ENCODE measurements at places on chromosomes 12 and 14.

- DNase-seq: no peak
Observed at GRCh38 chr14:75672605-75673192, 11.7 kb downstream of the TTLL5 start.

DNA sequence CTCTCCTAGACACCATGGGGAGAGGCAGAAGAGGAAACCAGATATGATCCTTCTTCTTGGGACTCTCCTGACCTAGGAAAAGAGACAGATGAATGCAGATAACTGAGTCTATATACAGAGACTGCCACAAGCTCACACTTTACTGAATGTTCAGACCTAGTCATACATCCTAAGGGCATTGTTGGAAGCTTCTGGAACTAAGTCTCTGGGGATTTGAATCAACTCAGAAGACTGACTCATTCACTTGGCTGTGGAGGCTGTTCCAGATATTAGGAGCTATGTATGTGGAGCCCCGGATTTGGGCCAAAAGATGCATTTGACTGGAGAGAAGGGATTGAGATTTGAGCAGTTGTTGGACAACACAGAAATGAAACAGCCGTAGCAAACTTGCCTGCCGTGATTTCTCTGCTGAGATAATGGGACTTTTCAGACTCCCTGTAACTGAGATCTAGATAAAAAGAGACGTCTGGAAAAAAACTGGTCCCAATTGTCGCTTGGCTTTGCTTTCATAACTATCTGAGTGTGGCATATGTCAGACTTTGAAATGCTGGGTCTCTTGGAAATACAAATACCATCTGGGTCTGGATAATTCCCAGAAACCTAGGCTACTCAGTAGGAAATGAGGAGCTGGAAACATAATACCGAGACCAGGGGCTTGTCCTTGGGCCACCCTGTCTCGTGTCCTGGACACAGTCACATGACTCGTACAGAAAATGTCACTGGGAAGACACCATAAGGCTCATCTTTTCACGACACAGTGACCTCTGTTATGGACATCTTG lies 396.8 kb downstream of the NUAK1 start:
- DNase-seq: no peak

- DNase-seq: no peak
Observed at GRCh38 chr12:103333676-103334075, 162.1 kb downstream of the C12orf42 start.

DNA sequence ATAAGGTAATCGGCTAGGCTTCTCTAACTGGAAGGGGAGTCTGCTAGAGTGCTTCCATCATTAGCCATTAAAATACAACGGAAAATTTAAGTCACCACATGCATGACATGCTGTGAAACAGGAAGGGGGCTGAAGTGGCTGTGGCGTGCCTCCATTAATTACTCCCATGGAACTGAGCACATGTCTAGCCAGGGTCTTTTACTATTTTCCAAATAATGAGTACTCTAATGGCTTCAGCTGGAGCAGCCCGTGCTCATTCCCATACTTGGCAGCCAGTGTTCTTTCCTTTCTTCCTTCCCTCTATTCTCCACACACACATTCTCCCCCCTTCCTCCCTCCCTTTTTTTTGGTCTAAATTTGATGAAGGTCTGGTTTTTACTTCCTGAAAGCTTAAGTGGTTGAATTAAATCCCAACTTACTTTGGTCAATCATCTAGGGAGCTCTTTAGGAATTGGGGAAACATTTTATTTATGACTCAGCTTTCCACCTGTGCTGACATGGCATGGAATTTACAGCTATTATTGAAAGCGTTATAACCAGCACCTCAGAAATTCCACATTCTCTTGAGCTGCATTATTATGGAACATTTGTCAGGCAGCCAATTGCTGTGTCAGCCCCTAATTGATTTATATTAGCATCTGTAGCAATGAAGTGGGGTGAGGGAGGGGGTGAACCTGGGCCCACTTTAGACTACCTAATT lies 72.3 kb downstream of the LRIG3 start:
- no peak for DNase-seq

GRCh38 chr12:31479516-31480210 lies 111.3 kb downstream of the DENND5B start:
- DNase-seq: no peak

DNA sequence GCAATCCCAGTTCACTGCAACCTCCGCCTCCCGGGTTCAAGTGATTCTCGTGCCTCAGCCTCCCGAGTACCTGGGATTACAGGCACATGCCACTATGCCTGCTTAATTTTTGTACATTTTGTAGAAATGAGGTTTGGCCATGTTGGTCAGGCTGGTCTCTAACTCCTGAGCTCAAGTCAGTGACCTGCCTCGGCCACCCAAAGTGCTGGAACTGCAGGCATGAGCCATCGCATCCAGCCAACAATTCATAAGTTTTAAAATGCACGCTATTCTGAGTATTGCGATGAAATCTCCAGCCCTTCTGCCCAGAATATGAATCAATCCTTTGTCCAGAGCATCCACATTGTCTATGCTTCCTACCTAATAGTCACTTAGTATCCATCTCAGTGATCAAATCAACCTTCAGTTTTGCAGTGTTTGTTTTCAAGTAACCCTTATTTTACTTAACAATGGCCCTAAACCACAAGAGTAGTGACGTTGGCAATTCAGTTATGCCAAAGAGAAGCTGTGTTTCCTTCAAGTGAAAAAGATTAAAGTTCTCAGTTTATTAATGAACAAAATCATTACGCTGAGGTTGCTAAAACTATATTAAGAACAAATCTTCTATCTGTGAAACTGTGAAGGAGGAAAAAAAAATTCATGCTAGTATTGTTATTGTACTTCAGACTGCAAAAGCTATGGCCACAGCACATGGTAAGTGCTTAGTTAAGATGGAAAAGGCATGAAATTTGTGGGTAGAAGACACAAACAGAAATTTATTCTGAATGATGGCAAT lies 11.0 kb downstream of the GCH1 start:
- no peak for DNase-seq

DNA sequence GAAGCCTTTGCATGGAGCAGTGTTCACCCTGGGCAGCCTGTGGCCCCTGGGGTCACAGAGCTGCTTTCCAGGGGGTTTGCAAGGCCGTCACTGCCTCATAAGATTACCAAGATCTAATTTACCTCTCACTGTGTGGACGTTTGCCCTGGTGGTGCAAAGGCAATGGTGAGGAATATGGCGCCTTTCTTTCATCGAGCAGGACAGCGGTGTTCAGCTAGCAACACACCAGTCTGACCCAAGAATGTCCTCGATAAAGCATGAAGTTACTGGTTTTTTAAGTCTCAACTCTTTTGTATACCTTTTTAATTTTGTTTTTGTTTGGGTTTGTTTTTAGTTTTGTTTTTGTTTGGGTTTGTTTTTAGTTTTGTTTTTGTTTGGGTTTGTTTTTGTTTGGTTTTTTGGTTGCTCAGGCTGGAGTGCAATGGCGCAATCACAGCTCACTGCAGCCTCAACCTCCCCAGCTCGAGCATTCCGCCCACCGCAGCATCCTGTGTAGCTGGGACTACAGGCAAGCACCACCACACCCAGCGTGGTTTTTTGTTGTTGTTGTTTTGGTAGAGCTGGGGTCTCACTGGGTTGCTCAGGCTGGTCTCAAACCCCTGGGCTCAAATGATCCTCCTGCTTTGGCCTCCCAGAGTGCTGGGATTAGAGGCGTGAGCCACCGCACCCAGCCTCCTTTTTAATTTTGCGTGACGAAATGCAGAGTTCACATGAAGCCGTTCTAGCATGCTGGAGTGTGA lies 57.9 kb downstream of the PPP2R5C start:
- no peak for DNase-seq

GRCh38 chr12:19404242-19404880 lies 34.9 kb upstream of the AEBP2 start:
- no peak for DNase-seq

GRCh38 chr12:6345319-6346091 lies 3.6 kb upstream of the TNFRSF1A start:
- no peak for DNase-seq

DNA sequence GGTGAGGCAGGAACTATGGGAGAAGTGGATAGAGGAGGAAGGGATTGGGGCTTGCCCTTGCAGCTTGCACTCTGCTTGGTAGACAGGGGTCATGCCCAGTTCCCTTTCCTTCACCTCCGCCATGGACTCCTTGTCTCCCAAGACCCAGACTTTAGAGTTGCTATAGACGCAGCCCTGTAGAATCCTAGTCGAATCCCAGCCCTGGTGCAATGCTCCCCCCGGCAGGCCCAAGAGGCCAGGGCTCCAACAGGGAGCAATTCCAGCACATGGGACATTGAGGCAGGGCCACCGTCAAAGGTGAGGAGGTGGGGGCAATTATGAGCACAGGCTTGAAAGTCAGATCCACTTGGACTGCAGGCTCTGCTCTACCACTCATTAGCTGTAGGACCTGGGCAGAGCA lies 29.5 kb upstream of the BCDIN3D start:
- DNase-seq: peak; percentile 31

Measured in H1 (cell line).